HEK293T (cell line): ENCODE measurements at places on chromosomes 4 and X.

- peak; percentile 36 for DNase-seq
These were observed 72.1 kb downstream of the PRSS12 start for GRCh38 chr4:118280501-118281218.

DNA sequence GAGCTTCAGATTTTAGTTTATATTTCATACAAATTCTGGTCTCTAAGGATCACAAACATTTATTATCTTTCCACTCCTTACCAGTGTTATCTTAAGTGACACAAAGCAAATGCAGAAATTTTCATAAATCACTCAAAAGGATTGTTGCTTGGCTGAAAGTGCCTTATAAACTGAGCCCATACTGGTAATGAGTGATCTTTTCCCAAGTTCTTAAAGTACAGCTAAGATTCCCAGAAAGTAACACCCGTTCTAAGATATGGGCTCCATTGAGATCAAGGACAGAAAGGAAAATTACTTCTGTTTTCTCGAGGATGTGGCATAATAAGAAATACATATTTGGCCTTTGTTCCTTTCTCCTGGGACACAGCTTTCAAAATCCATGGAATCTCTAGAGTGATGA lies 313.7 kb downstream of the ARHGAP24 start:
- DNase-seq: no peak

DNA sequence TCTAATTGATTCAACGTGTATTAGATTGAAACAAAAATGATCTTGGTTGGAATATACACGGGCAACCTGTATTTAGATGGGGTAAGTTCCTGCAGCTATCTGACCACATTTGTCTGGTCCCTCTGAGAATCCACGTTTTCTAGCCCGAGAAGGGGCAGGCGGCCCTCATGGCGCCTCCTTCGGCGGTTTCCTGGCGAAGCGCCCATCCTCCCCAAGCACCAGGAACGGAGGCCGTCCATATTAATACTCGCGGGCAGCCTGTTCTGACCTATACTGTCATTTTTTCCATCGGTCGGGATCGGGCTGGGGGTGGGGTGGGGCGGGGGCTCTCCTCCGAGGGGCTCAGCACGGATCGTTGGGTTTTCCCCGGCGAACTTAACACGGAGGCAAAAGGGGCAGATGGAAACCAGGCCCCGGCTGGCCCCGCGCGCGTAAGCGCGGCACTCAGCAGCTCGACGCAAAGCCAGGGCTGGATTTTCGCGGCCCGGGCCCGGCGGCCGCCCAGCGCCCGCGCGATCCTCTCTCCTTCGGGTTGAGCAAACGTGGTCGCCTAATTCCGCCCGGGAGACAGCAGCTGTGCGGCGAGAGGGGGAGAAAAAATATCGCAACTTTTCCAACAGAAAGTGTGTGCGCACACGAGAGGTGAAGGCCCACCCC lies 77.2 kb upstream of the BCOR start:
- no peak for DNase-seq

GRCh38 chrX:119942831-119943184 lies 743 bp downstream of the NKAP start:
- DNase-seq: peak; percentile 20

GRCh38 chrX:53458082-53458481 lies 23.9 kb upstream of the HSD17B10 start:
- no peak for DNase-seq

- DNase-seq: no peak
These were observed 24.1 kb downstream of the FHL1 start for GRCh38 chrX:136171420-136171819.

DNA sequence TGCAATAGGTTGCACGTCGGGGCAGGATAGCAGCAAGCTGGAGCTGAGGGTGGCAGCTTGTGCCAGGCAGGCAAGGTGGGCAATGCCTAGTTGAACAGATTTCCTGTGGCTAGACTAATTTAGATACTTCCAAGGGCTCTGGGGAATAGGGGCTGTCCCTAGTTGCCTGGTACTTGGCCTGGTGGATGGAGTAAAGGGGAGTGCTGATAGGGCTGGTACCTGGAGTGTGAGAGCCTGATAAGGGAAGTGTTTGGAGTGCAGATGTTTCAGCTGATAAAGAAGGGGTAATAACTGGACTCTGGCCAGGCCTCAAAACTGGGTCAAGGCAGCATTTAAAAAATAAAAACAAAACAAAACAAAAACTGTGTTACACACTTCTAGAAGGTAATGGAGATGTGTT lies 665.5 kb downstream of the CCSER1 start:
- no peak for DNase-seq

DNA sequence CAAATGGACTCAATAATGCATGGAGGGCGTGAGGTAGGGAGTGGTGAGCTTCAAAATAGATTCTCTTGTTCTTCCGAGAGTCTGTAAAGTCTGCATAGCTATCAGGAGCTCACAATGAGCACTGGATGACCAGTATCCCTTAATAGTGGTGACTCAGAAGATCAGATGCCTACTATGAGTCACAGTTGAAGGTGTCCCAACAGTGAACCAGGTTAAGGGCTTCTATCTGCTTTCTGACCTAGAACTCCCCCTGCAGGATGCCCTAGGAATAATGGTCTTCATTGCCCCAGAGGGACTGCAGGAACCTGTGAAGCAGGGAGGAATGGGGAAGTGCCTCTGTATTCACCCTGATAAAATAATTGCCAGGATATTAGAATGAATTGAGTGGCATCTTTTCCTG lies 22.1 kb downstream of the DGKK start:
- peak; percentile 33 for DNase-seq

- no peak for DNase-seq
These were observed 22.4 kb downstream of the LEF1 start for GRCh38 chr4:108146336-108146735.

DNA sequence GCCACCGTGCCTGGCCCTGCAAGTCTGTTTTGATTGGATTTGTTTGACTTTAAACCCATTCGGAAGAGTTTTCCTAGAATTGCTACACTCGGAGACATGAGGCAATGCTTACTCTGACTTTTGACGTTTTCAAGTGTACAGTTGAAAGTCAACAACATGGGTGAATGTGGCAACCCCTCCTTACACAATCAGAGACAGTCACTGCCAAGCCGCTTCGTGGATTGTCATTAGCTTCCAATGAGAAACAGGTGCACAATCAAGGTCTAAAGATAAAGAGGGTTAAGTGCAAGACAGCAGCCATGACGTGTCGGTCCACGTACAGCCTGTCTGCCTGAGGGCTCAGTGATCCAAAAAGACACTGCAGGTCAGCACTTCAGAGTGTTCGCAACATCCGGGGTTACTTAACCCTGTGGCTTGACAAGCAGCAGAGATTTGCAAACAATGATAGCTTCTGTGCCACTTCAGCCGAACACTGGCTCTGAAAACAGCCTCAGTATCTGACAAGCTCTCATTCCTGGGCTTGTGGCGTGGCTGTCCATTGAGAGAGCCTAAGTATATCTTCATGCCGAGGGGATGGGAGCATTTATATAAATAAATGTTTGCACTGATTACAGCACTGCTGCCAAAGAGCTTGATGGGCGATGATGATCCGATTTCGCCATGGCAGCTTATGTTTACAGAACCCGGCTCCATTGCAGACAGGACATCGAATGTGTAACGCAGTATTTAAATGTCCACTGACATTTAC lies 180.0 kb downstream of the DHRSX start:
- DNase-seq: no peak

- DNase-seq: no peak
These were observed 286.6 kb upstream of the GATB start for GRCh38 chr4:152047451-152047850.

- no peak for DNase-seq
These were observed 89.3 kb upstream of the KLF3 start for GRCh38 chr4:38574559-38575333.

GRCh38 chrX:40146262-40147125 lies 48.7 kb upstream of the BCOR start:
- DNase-seq: no peak

DNA sequence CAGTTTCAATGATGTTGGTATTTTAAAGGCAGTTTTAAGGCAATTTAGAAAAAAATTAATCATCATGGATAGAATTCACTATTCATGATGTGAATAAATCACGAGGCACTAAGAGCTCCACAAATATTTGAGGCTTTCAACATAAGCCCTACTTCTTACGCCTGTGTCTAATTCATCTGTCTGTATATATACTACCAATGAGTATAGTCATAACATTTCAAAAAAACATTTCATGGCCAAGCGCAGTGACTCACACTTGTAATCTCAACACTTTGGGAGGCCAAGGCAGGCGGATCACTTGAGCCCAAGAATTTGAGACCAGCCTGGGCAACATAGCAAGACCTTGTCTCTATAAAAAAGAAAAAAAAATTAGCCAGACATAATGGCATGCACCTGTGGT lies 56.5 kb downstream of the FBXL5 start:
- DNase-seq: no peak
